ENCODE measurements at places on chromosomes 4 and X. TPM values are rescaled to one million over a fixed set of nuclear protein-coding genes. Genes with fewer than 3 reads are reported as not detected.
A peak's percentile ranks its signal among the peaks of the same experiment; 100 is the strongest.

DNA sequence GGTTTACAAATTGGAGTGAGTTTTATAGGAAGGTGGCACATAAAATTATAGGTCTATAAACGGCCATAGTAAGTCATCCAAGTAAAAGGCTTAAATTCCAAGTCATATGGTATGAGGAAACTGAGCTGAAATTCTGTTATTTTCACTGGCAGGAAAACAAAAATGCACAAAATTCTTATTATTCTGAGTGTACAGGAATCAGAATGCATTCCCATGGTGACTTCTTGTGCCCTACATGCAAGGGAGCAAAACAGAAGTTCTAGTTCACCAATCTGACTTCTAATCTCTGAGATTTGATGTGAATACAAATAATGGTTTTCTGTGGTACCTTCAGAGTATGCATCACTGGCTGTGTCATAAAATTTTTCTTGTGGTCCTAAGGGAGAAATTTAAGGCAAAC is 102.9 kb downstream of the CLCN4 start:
- DNase-seq, result no peak

GRCh38 chr4:3237712-3238560 is 11.0 kb upstream of the MSANTD1 start:
- no peak for DNase-seq

GRCh38 chr4:54372951-54373350 is 143.9 kb downstream of the PDGFRA start:
- DNase-seq, result no peak

DNA sequence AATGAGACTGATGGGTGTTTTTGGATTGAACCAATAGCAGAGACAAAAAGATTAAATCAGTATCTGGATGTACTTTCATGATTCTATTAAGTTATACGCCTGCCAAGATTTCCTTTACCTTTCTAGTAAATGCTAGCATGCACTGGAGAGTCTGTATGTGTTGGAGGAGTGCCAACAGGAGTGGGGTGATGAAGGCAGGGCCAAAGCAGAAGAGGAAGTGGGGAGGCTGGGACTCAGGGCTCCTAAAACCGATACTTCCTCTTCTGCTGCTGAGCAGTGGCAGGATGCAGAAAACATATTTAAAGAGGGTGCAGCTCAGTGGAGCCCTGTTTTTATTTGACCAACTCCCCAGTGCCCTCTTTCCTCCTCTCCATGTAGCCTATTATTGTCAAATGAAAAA is 5.6 kb downstream of the CYSLTR1 start:
- DNase-seq, result no peak

DNA sequence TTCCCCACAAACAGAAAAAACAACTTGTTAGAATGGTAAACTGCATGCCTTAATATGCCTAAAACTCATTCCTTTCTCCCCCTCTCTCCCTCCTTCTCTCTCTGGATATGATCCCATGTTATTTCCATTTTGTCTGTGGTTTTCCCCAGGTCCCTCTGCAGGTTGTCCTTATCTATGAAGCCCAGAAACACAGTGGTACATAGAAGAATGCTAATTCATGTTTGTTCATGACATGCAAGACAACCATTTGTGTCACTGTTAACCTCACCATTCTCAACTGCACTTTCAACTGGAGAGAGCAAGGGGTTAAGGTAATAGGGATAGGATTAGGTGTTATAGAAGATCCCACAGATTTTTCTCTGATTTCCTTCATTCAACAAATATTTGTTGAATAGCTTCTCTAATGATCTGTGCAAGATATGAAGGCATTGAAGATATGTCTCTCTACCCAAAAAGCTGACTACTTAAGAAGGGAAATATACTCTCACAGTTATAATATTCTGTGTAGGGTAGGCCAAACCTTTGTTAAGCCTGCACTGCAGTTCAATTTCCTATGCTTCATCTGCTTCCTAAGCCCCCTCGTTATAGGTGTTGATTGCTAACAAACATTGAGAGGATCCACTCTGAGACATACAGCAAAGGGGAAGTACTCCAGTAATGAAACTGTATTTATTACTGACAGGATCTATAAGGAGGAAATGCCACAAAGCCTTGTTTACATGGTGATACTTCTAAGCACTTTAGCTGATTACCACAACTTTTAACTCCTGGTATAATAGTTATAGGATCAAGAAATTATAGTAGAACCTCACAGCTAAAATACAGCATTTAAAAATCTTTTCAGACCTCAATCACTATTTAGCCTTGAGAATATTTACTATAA is 96.1 kb downstream of the FRYL start:
- DNase-seq, result no peak

DNA sequence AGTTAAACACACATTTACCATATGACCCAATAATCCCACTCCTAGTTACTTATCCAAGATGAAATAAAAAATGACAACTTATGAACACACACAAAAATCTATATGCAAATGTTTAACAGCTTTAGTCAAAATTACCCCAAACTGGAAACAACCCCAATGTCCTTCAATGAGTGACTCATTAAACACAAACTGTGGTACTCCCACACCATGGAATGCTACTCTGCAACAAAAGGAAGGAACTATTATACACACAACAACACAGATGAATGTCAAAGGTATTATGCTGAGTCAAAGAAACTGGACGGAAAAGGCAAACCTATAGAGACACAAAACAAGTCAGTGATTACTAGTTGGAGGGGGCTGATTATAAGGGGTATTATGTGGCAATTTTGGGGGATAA is 40.5 kb downstream of the MED14 start:
- DNase-seq, result peak; percentile 21

DNA sequence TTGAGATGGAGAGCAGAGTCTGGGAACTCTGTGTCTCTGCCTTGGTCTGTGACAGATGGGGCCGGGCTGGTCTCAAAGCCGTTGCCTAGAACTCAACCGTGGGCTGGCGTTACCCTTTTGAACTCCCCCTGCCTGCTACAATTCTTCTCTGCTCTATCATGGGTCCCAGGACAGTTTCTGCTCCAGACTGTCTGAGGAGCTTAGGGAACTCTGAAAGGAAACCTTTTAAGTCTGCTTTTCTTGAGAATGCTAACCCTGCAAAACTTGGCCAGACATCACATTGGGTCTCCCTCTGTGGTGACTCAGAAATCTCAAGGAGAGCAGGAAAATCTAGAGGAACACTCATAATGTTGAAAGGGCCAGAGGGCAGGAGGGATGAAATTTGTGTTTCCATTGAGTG is 240.6 kb downstream of the CBR4 start:
- DNase-seq, result peak; percentile 43

DNA sequence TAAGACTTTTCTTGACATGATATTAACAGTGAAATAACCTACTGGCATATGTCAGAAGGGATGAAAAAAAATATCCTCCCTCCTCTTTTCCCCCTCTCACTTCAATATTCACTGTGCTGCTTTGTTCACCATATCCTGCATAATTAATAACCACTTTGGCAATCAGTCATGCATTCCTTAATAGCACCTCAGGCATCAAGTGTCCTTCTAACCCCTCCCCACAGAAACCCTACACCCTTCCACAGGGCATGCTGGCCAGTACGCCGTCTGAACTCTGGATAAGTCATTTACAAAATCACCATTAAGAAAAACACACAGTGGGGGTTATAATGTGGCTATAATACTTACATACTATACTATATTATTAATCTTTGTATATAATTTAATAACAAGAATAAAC is 165.9 kb downstream of the PDGFC start:
- peak; percentile 31 for DNase-seq

DNA sequence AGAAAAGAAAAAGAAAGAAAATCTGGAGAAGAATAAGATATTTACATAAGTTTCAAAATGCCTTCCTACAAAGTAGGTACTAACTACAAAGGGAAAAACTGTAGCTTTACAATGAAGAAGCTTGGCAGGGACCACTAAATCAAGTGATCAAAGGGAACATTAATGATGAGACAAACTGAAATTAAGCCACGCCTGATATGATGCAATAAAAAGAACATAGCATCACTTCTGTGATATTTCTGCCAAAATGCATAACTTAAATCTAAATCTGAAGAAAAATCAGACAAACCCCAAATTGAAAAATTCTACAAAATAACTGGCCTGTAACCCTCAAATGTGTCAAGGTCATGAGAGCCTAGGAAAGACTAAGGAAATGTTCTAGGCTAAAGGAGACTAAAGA is 8.9 kb upstream of the DCLK2 start:
- no peak for DNase-seq

DNA sequence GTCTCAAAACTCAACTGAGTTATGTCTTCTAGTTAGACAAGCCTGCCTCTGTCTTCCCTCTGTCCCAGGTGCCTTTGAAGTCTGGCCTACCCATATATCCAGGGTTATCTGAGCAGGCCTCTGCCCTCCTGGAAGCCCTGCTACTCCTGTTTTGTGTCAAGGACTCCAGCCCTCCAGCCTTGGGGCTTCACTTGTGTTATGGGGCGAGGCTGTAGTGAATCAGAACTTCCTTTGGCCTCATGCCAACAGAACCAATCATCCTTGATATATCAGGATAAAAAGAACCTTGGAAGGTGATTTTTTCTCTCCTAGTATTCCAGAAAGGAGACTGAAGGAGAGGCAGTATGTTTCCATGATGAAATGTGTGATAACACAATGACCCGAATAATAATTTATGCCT is 8.9 kb upstream of the ADGRG4 start:
- DNase-seq, result peak; percentile 33

Gene EXOC1L
- not detected for polyA plus RNA-seq

Gene RGS12
- 30.9 TPM for polyA plus RNA-seq

Gene TMSB15C
- 3.1 TPM for polyA plus RNA-seq

Gene ITIH6
- polyA plus RNA-seq, result not detected
